ENCODE measurements at places on chromosomes 1 and 21.
A peak's percentile ranks its signal among the peaks of the same experiment; 100 is the strongest.

GRCh38 chr21:15534450-15534886 is 195.3 kb upstream of the USP25 start:
- DNase-seq = no peak

DNA sequence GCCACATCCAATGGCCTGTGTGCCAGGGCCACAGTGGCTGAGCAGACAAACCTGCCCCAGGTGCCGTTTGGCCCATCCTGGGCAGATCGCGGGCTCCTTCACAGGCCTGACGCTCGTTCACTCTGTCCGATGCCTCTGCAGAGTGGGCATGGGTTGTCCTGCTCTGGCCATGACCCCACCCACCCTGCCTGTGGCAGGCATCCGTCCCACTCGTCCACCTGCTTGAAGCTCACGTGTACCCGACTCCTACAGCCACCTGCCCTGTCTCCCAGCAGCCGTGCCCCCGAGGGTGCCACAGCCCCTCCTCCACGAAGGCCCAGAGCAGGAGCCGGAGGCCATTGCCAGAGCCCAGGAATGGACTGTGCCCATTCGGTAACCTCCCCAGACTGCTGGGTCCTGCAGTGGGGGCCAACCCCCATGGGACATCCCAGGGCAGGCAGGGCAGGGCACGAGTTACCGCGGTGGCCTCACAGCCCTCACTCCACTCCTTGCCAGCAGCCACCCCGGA is 41.9 kb downstream of the TRIM11 start:
- peak; percentile 56 for DNase-seq

- no peak for DNase-seq
These were observed 16.4 kb downstream of the RIMS3 start for GRCh38 chr1:40648928-40649591.

DNA sequence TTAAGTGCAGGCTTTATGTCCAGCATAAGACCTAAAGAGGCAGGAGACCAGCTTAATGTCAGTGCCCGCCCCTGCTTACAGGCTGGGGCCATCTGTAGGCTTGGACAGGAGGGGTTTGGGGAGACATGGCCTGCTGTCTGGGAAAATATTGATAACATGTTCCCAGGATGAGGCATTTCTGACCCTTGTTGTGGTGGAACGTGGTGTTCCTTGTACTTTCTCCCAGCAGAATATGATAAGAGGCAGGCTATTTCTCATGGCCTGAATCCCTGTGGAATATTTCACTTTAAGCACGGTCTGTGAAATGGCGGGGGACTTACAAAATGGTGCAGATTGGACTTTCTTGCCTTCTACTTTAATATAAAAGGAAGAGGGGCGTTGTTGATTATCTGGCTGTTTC is 41.9 kb upstream of the PLA2G5 start:
- peak; percentile 71 for DNase-seq

- no peak for DNase-seq
These were observed 58.0 kb downstream of the SDCCAG8 start for GRCh38 chr1:243313635-243314536.

DNA sequence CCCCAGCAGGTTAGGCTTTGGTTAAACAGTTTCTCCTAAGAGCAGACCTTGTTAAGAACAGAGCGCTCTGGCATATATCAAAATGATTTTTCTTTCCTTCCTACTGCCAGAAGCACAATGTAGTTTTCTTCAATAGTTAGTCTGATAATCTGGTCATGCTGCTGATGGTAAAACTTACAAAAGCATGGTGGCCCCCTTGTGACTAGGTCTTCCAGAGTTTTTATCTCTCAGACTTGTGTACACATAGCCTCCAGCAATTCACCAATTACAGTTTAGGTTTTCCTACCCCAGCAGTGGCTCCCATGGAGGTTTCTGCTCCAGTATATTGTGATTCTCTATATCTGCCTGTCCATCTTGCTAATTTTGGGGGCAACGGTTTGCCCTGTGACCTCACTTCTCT is 73.3 kb upstream of the DPH5 start:
- no peak for DNase-seq

- no peak for DNase-seq
These were observed 69.2 kb downstream of the RUNX3 start for GRCh38 chr1:24860841-24861240.

DNA sequence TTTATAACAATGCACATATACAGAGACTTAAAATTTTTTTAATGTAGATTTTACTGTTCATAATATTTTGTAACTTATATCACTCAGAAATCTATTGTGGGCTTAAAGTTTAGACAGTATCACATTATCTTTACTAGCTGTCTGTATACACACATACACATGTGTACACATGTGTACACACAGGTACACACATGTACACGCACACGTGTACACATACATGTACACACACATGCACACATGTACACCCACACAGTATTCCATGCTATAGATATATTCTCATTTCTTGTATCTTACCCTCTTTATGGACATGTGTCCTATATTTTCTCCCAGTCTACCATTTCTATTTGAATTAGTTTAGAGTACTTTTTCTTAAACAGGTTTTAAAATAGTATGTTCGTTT is 123.3 kb downstream of the USP25 start:
- no peak for DNase-seq

Measured in Right ventricle myocardium inferior (tissue), 1 donor.